ENCODE measurements at places on chromosomes 7 and 10.

GRCh38 chr7:40220421-40220911 lies 85.7 kb downstream of the SUGCT start:
- no peak for DNase-seq

- no peak for DNase-seq
Measured at GRCh38 chr10:73843261-73843660, 31.1 kb downstream of the CAMK2G start.

DNA sequence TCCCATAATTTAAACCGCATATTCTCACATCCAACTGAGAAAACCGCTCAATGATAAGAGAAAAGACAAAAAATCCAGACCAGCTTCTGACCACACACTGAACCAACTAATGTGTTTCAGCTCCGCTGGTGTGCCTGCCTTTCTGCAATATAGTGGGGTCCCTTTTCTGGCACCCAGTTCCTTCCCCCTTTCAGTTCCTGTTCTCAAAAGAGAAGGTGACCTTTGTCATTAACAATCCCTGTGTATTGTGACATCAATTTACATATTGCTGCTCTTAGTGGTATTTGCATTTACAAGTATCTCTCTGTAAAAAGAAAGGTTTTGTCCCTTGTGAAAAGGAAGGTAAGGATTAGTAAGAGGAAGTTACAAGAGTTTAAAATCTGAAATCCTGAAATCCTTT lies 1.4 kb downstream of the PPP1R17 start:
- DNase-seq, result no peak

- DNase-seq, result peak; percentile 23
Measured at GRCh38 chr7:39951226-39952194, 1.5 kb downstream of the CDK13 start.

DNA sequence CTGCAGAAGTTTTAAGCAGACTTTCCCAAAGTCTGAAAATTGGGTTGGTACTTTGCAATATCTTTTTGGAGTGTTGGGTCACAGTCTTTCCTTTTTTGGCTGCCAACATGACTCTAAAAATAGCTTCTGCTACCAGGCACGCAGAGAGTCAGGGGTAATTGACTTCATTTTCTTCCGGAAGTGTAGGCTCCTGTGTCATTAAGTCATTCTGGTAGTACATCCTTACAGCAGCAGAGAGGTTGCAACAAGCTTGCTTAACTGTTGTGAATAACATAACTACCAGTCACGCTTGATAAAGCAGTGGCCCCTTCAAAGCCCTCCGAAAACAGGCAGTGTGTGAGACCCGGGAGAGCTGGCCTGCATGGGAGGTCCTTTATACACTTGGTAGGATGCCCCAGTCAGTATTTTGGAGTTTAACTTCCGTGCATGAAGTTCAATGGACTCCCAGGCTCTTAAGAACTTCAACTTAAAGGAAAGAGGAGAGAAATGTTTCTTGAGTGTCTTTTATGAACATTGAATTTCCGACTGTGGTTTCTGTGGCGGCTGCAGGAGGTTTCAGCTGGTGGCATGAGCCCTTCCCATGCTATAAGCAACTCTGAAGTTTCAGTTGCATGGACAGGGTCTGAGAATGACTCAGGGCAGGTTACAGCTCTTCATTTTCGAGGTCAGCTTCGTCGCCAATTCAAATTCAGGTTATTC lies 310.7 kb downstream of the GALNT17 start:
- no peak for DNase-seq

GRCh38 chr10:11823122-11823988 lies at the start of gene PROSER2:
Gene PROSER2, plus strand, starts transcription at chr10:11823356. Its CDS starts 28,722 bp downstream, at chr10:11852078.
- no peak for DNase-seq

- DNase-seq, result no peak
Measured at GRCh38 chr7:27160145-27160545, 3.7 kb upstream of the HOXA7 start.

GRCh38 chr7:115135146-115135545 lies 213.3 kb downstream of the MDFIC start:
- DNase-seq, result no peak

- DNase-seq, result no peak
Measured at GRCh38 chr10:4001811-4002210, 216.8 kb upstream of the KLF6 start.

GRCh38 chr10:36573246-36573645 lies 552.2 kb upstream of the ANKRD30A start:
- no peak for DNase-seq

DNA sequence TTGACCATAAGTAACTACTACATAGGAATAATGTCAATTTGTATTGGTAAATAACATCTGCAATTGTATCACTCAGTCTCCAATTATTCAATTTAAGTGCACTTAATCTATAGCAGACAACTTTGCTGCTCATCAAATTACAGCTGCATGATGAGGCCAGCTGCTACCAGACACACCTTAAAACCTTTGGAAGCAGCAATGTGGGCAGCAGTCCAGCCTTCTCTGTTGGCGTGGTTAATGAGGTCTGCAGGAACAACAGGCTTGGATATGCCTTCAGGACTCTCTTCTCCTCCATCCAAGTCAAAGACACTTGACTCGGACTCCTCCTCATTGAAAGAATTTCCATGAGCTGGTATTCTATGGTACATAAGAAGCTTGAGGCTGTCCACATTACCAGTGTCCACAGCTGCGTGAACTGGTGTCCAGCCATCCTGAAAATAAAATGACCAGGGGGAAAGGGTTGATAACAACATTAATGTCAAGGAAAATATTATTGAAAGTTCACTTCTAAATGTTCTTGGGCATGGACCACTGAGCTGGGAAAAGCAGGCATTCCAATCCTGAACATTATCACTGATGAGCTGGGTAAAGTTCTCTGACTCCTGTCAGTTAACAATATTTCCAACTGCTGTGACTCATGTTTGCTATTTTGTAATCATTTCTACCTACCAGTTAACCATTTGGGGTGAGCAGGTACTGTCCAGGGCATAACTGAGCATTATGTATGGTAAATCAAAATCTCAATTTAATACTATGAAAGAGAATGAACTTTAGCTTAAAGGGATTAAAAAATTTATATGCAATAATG lies 95.7 kb downstream of the CTTNBP2 start:
- no peak for DNase-seq

DNA sequence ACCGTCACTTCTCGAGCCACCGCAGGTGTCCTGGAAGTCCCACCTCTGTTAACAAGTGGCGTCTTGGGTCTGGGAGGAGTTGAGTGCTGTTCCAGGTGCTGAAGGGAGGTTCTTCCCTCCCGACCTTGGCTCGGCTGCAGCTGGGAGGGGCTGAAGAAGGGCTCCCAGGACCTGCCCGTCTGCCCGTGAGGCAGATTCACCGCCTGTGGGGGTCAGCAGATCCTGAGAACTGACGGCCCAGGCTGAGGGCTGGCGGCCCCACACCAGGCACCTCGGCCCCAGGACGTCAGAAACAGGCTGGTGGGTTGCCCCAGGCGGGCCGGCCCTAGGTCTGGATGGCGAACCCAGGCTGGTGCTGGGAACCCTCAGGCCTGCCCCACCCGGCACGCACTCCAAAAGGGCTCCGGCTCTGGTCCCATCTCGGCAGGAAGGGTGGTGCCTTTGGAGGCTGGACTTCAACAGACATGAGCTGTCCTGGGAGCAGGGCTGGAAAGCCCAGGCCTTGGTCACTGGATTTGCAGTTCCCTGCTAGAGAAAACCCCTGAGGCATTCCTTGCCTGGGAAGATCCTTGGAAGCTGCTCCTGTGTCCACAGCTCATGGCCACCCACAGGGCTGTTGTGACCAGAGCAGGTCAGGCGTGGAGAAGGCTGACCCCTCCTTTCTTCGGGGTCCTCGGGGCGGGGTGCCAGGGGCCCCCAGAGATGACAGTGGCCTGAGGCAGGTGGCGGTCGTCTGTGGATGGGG lies 42.6 kb upstream of the CFAP46 start:
- DNase-seq, result no peak

- no peak for DNase-seq
Measured at GRCh38 chr10:111739125-111739873, 444.3 kb downstream of the GPAM start.

- DNase-seq, result no peak
Measured at GRCh38 chr10:84097787-84098353, 41.4 kb upstream of the GHITM start.

GRCh38 chr10:60955316-60955715 lies 11.3 kb upstream of the RHOBTB1 start:
- DNase-seq, result no peak

DNA sequence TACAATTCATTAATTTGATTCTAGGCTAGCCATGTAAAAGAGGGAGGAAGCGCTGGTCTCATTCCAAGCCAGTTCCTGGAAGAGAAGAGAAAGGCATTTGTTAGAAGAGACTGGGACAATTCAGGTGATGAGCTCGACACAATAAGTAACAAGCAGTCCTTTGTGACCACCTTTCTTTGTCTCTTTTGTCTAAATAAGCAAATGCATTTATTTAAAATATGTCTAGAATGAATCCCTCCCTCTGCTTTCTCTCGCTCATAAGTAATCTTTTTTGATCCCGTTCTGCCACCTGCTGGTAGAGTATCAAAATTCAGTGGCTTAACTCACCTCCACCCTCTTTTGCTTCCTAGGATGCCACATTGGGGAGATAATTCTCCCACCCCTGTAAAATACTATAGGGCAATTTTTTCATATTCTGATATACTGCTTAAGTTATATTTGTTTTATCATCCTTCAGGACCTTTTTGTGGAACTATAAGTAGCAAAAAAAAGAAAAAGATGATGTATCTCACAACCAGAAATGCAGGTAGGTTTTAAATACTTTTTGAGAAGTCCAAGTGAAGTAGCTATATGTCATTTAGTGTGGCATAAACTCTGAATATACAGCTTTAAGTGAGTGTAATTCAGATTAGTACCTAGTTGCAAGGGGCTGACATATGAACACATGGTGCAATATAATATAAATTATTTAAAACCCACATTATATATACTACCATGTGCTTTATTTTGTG lies 91.5 kb downstream of the GSDME start:
- peak; percentile 21 for DNase-seq

DNA sequence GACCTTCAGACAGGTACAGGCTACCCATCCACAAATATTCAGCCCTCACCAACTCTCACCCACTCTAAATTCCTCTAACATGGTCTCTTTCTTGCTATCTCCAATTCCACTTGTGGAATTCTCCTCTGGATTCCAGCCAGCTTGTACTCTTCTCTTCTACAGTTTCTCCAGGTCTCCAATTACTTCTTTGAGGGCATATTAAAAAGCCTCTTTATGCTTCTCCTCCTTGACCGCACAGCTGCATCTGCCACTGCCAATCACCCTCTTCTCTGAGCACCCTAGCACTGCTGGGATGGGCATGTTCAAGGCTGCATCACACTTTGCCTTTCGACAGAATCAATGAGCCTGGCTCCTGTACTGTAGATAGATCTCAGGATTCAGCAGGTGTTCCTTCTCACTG lies 101.5 kb upstream of the ANKRD1 start:
- no peak for DNase-seq

- no peak for DNase-seq
Measured at GRCh38 chr10:51834548-51834947, 135.2 kb upstream of the CSTF2T start.

- DNase-seq, result no peak
Measured at GRCh38 chr10:43683451-43684291, 35.0 kb upstream of the ZNF32 start.

- DNase-seq, result no peak
Measured at GRCh38 chr7:74312418-74313028, 23.3 kb downstream of the CLIP2 start.

DNA sequence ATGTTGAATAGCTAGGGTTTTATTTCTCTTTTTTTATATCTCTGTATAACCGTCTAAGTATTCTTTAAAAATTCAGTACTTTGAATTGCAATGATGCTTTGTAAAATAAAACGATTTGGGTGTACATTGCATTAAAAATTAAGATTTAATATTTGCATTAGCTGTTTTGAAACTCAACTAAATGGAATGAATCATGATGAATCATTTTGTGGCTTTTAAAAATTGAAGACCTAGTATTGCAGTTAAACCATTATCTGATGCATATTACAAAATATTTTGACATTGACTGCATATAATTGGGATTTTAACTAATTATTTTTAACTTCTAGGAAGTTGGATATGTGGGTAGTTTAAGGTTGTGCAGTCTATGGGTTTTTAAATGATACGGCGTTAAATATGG lies 314.0 kb downstream of the CDK14 start:
- no peak for DNase-seq

- no peak for DNase-seq
Measured at GRCh38 chr10:123888751-123889150, 2.9 kb downstream of the CPXM2 start.

DNA sequence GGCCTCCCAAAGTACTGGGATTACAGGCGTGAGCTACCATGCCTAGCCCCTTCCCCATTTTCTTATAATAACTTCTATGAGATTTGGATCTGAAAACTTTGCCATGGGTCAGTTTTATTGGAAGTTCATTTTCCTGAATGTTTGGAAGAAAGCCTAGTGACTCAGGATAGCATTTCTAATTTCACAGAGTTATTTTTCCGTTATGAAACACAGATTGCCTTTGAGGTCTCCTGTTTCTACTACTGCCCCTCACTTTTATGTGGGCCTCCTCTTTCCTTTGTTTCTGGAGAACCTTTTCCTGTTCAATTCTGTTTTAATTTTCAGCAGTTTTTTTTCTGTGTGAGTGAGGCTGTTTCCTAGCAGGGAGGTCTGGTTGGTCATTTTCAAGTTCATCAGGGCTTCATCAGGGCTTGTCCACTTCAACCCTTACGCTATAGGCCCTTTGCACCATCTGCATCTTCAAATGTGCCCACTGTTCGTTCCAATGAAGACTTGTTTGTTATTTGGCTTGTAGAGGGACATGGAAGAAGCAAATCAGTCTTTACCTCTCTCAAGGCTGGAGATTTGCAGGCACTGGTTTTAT lies 58.7 kb downstream of the BMPR1A start:
- no peak for DNase-seq

GRCh38 chr7:82633592-82633991 lies 190.0 kb upstream of the CACNA2D1 start:
- DNase-seq, result no peak

- DNase-seq, result no peak
Measured at GRCh38 chr7:111392294-111392693, 170.0 kb downstream of the IMMP2L start.

DNA sequence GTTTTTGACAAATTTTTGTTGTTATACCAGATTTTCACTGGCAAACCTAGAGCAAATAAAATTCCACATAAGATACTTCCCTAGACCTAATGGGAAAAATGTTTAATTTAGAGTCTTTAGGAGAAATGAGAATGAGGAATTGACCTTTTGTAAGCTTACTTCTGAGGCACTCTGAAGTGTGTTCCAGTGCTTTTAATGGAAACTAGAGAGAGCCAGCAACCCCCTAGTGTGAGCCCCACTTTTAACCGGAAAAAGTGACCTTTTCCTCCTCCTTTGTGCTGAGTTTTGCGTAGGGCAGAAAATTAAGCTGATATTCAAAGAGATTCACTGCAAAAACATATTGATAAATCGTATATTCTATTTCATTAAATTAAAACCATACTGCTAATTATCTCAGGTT lies 5.2 kb downstream of the IKZF1 start:
- no peak for DNase-seq

DNA sequence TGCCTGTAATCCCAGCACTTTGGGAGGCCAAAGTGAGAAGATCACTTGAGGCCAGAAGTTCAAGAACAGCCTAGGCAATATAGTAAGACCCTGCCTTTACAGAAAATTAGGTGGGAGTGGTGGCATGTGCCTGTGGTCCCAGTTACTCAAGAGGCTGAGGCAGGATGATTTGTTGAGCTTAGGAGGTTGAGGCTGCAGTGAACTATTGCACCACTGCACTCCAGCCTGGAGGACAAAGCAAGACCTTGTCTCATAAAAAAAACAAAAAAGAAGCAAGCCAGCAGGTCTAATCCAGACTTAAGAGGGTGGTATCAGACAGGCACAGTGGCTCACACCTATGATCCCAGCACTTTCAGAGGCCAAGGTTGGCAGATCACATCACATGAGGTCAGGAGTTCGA lies 24.5 kb upstream of the KCTD7 start:
- no peak for DNase-seq

- no peak for DNase-seq
Measured at GRCh38 chr10:51269821-51270220, 195.5 kb downstream of the PRKG1 start.
